Stimulated activated memory B cell treated with anti-CD40 and anti-IgM and Interleukin-4, amounts not matched to agents 10 μg/mL and 1 μg/mL and 100 μg/mL, for 72 hours (primary cell): ENCODE measurements at places on chromosomes 3 and 15.

GRCh38 chr15:78944669-78945407 is at the start of gene CTSH:
TSS of gene CTSH (minus strand) at chr15:78945046. CDS start at chr15:78944981, 65 bp downstream.
- H3K27me3 ChIP-seq, result no peaks in the 10 kb centered on the region
- peak; percentile 91 for ATAC-seq
- peak within 1 kb of the TSS; percentile 93 for H3K27ac ChIP-seq
- peaks cover 27% of the 10 kb centered on the region for H3K4me1 ChIP-seq
- peak within 1 kb of the TSS; percentile 98 for H3K4me3 ChIP-seq
- H3K36me3 ChIP-seq, result peaks cover 32% of the 10 kb centered on the region

DNA sequence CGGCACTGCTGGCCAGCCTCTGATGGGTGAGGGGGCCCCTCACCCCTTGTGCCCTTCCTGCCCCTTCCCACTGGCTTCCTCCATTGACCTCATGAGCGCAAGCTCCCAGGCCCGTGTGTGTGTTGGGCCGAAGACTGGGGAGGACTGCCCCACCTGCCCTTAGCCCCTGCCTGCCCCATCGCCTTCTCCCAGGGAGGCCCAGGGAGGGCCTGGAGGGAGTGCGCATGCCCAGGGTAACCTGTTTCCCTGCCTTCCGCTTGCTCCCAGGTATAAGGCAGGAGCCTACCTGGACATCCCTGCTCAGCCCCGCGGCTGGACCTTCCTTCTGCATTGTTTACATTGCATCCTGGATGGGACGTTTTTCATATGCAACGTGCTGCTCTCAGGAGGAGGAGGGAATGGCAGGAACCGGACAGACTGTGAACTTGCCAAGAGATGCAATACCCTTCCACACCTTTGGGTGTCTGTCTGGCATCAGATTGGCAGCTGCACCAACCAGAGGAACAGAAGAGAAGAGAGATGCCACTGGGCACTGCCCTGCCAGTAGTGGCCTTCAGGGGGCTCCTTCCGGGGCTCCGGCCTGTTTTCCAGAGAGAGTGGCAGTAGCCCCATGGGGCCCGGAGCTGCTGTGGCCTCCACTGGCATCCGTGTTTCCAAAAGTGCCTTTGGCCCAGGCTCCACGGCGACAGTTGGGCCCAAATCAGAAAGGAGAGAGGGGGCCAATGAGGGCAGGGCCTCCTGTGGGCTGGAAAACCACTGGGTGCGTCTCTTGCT is 8.8 kb downstream of the DLL4 start:
- no peak overlapping the region for H3K27ac ChIP-seq
- no peak overlapping the region for H3K4me3 ChIP-seq
- no peaks in the 10 kb centered on the region for H3K36me3 ChIP-seq
- peaks cover 9% of the 10 kb centered on the region for H3K27me3 ChIP-seq

DNA sequence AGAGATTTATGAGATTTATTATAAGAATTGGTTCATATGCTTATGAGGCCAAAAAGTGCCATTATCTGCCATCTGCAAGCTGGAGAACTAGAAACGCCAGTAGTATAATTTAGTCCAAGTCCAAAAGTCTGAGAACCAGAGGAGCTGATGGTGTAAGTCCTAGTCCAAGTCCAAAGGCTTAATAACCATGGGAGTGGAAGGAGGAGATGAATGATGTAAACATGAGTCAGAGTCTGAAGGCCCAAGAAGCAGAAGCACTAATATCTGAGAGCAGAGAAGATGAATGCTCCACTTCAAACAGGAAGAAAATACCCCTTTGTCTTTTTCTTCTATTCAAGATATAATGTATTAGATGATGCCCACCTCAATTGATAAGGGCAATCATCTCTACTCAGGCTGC is 185.7 kb downstream of the CGGBP1 start:
- H3K4me1 ChIP-seq, result no peaks in the 10 kb centered on the region
- no peak for ATAC-seq
- peaks cover 7% of the 10 kb centered on the region for H3K36me3 ChIP-seq
- H3K4me3 ChIP-seq, result no peak overlapping the region
- H3K27me3 ChIP-seq, result no peaks in the 10 kb centered on the region
- H3K27ac ChIP-seq, result no peak overlapping the region

DNA sequence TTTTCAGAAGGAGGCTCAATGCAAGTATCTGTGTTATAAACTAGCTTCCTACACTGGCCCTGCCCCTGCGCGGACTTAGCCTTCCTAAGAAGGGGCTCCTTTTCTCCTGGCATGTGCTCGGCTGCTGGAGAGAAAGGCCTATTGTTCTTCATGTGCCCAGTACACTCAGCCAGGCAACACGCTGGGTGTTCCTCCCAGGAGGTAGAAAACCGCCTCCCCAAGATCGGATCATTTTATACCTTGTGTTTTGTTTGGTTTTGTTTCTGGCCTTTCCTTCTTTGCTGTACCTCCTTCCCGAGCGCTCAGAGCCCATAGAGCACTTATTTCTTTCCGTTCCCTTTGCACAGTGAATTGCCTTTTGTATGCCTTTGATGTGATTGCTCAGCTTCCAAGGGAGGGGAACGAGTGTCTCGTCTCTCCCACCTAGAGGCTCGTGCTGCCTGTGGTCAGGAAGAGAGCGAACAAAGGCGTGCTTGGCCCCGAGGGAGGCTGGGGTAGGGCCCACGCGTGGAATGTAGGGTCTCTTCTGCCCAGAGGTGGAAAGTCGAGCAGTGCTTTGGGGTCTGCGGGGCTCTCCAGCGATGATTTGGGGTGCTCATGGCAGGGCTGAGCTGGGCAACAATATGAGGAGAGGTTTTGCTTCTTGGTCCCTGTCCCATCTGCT is 30.0 kb downstream of the CCNL1 start:
- no peaks in the 10 kb centered on the region for H3K36me3 ChIP-seq
- peak overlapping the region; percentile 79 for H3K27ac ChIP-seq
- H3K4me3 ChIP-seq, result peak overlapping the region; percentile 11
- ATAC-seq, result no peak
- H3K27me3 ChIP-seq, result no peaks in the 10 kb centered on the region
